ENCODE measurements at places on chromosomes 6 and 20.

DNA sequence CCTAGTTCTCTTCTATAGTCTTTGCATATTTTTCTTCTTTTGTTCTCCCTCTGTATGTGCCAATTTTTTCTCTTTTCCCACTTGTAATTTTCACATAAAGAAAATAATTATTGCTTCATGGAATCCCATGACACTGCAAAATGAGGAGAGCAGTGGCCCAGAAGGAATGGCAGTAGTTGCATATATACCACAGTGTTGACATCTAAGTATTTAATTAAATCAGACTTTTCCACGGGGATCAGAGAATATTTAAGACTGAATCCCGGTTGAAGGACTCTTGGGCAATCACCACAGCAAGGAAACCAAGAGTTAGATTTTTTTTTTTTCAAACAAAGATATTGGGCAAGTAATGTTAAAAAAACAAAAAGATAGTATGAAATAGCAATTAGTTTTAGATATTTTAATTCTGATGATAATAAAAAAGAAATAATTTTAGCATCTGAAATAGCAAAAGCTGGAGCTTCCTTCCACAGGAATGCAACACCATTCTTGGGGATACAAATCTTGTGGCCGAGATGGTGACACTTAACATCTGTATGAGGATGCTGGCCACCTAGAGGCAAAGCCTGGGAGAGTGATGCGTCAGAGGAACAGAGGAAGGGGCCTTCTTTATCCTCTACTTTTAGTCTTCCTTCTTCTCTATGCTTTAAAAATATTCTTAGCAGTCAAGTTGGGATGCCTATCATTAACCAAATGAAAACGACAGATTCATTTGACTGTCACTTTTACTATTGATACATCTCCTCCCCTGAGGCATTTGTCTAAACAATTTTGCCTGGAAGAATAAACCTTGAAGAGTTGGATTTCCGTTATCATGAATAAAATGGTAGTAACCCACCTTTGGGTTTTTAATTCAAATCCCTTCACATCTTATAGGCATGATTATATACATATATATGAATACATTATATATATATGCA lies 356.2 kb downstream of the GJA1 start:
- no peak for DNase-seq

DNA sequence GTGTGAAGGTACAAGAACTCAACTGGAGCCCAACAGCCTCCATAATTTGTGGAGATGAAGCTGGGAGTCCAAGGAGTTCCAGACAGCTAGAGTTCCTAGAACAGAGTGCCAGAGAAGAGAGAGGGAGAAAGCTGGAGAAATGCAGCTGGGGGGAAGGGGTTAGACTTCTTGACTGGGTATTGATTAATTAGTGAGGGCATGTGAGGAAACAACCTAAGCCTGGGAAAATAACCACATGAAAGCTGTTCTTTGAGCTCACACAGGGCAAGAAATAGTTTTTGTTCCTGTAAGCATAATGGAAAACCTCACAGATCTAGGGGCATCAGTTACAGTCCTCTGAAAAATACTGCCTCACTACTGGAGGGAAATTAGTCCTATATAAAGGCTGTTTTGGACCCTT lies 230.5 kb upstream of the FKBP1C start:
- no peak for DNase-seq

GRCh38 chr20:4569865-4570264 lies 151.8 kb upstream of the PRND start:
- no peak for DNase-seq

DNA sequence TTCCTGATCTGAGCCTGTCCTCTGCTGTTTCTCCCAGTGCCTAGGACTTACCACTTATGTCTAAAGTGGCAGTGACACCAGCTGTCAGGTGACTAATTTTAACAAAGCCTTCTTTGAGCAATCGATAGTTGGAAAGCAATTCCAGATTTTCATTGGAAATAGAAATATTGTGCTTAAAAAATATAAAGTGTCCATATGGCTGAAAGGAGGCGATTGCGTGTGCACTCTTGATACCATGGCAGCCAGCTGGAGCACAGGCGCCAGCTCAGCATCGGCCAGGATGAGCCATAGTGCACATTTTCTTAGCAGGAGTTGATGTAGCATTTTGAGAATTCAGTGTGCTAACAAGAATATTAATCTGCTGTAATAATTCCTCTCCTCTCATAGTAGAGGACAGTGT lies 70.0 kb downstream of the LRRC1 start:
- DNase-seq, result no peak

GRCh38 chr6:19210849-19211590 lies 626.1 kb upstream of the ID4 start:
- no peak for DNase-seq

DNA sequence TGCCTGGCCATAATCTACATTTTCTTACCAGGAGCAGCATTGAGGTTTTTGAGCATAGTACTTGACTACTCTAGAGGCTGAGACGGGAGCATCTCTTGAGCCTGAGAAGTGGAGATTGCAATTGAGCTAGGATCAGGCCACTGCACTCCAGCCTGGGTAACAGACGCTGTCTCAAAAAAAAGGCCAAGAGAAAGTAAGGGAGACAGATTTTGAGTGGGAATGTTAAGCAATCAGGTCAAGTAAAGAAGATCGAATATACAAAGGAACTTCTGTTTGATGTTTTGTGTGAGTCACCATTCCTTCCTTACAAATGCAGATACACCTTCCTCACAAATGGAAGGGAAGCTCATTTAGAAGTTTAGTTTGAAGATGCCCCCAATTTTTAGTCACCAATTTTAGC lies 4.4 kb downstream of the PNRC1 start:
- DNase-seq, result no peak

- no peak for DNase-seq
Measured at GRCh38 chr20:24766143-24766527, 182.9 kb upstream of the CST7 start.

GRCh38 chr6:32088487-32089049 lies 20.6 kb downstream of the TNXB start:
- DNase-seq, result no peak
